Activated CD8-positive, alpha-beta memory T cell treated with anti-CD3 and anti-CD28 coated beads, Interleukin-2, amount 50 U/mL, for 4 hours (primary cell): ENCODE measurements at places on chromosomes 3 and 15.

DNA sequence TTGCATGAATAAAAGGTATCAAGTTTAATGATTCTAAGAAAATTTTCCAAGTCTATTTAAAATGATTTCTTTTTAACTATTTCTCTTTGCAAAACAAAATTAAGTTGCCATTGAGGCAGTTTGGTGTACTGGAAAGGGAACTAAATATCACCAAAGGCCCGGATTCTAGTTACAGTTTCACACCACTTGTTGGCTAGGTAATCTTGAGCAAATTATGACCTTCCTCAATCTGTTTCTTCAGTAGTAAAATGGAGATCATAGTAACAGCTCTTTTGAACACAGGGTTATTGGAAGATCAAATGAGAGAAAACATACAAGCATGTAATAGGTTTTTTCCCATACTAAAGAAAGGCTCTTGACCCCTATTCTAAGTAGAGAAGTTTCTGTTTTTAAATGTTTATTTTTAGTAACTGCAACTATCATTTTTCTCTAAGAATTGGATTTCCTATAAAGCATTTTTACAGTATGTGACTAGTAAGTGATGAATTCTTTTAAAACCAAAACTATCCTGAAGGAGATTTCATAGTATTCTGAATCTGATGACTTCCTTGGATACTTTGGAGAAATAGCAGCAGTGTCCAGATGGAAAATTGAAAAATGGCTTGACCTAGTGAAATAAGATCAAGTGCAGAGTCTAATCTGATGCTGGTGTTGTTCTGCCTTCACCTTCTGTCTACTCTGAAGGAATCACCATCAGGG is 15.7 kb downstream of the SCAANT1 start:
- DNase-seq: no peak

- DNase-seq: no peak
These were observed 24.0 kb downstream of the ZNF148 start for GRCh38 chr3:125351152-125351551.

- DNase-seq: no peak
These were observed 173.5 kb upstream of the NDN start for GRCh38 chr15:23860290-23861245.

DNA sequence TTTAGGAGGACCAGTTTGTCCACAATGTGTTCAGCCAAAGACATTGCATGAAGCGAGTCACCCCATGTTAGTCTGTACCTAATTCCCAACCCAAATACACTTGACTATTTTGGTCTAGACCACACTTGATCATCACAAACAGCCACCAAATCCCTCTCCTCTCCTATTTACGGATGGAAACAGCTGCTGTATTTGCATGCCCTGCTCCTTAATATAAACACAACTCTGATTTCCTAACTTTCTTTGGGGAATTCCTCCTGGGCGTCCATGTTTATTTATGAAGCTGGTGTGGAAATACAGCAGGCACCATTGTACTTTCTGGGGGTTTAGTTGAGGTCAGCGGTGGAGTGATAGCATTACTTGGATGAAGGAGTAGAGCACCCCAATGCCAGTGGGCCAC is 235.2 kb downstream of the TLE3 start:
- no peak for DNase-seq

DNA sequence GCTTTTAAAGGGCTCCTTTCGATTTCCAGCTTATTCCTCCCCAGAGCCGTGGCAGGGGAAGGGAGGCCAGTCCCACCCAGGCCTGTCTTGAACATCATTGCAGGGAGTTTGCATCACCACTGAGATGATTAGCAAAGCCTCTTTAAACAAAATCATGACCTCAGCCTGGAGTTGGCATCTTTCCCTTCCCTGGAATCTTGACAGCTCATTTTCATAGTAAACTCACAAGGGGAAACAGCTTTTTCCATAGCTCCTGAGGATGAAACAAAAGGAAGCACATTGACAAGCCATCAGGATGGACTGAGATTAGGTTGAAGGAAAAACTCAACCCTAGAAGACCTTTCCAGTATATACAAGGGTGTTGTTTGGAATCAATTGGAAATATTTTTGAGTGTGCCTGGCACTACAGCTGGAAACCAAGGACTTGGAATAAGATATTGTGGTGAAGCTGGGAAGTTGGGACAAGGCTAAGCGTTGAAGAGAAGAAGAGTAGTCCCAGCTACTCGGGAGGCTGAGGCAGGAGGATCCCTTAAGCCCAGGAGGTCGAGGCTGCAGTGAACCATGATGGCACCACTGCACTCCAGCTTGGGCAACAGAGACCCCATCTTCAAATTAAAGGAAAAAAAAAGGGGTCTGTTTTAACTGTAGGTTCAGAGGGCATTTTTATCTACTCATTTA is 3.1 kb upstream of the LARP6 start:
- DNase-seq: no peak

DNA sequence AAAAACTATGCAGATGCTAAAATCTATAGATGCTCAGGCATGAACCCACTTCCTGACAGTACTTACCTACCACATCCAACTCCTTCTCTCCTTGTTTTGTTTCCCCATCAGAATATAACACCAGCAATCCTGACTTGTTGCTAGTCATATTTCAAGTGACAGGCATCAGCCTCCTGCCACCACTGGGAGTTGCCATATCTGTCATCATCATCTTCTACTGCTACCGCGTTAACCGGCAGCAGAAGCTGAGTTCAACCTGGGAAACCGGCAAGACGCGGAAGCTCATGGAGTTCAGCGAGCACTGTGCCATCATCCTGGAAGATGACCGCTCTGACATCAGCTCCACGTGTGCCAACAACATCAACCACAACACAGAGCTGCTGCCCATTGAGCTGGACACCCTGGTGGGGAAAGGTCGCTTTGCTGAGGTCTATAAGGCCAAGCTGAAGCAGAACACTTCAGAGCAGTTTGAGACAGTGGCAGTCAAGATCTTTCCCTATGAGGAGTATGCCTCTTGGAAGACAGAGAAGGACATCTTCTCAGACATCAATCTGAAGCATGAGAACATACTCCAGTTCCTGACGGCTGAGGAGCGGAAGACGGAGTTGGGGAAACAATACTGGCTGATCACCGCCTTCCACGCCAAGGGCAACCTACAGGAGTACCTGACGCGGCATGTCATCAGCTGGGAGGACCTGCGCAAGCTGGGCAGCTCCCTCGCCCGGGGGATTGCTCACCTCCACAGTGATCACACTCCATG is 65.3 kb downstream of the TGFBR2 start:
- no peak for DNase-seq

GRCh38 chr3:168983046-168983445 is 680.5 kb downstream of the MECOM start:
- no peak for DNase-seq

GRCh38 chr3:28376424-28376823 is 27.8 kb upstream of the AZI2 start:
- DNase-seq: no peak

DNA sequence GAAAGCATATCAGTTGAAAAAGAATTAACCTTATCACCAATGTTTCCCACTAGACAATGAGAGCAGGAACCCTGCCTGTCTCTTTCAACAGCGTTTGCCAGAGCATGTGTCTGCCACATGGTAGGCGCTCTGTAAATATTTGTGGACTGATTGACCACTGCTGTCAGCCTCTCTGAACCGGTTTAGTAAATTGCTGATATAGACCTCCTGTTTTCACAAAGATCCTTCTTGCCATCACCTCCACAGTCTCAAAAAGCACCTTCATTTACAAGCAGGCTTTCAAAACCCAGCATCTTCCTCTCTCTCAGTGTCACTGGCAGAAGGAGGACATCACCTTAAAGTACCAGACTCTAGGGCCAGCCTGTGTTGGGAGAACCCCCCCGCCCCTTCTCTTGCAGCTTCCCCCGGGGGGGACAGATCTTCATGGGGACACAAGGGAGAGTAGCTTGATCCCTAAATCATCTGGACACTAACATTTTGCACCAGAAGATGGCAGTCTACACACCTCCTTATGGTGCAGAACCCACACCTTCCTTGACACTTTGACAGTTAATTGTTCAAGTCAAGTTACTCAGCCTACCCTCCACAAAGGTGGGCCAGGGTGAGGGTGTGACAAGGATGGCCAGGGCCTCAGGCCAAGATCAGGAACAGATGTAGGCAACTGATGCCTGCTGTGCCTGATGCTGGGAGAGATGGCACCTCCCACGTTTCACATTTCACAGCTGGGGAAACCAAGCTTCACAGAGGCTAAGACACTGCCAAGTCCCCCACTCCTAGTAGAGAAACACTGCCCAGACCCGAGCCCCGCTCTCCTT is 37.8 kb upstream of the USP3 start:
- peak; percentile 42 for DNase-seq
